Omental fat pad (tissue), 4 donors: ENCODE measurements at places on chromosomes 5 and 9. TPM values are rescaled to one million over a fixed set of nuclear protein-coding genes. Genes with fewer than 3 reads are reported as not detected.

THBS4 gene
- total RNA-seq = 9.7 TPM

DNA sequence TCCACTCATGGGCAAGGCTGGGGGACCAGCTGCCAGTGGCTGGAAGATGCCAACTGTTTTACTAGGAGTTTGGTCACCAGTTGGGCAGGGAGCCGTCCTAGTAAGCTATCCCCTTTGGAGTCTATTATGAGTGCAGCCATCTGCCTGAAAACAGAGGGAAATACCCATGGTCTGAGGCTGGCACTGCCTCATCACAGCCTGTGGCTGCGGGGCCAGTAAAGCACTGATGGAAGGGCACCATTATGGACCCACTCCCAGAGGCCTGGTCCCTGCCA, 187.2 kb upstream of the PANK3 start:
- no peak for DNase-seq

DNA sequence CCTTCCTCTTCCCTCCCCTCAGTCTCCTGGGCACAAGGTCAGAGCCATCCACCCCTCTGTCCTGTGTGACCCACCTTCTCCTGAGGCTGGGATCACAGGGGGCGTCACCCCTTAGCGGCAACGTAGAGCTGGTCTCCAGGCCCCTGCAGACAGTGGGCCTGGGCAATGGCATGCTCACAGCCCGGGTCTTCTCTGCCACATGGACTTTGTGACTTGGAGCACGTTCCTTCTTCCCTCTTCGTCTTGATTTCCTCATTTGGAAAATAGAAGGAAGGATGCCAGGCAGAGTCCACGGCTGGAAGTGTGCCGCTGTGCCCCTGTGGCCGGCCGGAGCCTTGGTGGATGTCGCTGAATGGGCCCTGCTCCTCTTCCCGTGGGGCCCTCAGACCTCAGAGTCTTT, 10.0 kb downstream of the RXRA start:
- no peak for DNase-seq

SMARCA2 gene
- 84.8 TPM for total RNA-seq

DNA sequence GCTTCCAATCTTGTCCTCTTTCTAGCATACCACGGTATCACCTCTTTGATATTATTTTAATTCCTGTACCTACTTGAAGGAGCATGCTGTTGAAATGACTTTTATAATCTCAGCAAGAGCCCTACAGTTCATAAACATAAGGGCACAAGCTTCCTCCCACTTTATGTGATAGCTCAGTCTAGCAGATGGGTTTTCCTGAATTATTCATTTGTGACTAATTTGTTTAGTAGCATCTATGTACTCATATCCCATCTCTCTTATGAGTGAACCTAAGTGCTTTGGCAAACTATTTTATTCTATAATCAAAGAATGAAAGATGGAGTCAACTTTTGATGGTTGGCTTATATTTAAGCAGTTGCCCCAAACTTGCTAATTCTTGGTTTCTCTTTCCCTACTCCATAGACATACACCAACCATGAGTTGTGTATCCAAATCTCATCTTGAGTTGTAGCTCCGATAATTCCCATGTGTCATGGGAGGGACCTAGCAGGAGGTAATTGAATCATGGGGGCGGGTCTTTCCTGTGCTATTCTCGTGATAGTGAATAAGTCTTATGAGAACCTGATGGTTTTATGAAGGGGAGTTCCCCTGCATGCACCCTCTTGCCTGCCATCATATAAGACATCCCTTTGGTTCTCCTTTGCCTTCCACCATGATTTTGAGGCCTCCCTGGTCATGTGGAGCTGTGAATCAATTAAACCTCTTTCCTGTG, 17.7 kb downstream of the TXNDC8 start:
- DNase-seq = no peak

GRCh38 chr5:89047571-89047970, 164.6 kb upstream of the MEF2C start:
- DNase-seq = no peak

- DNase-seq = no peak
Measured at GRCh38 chr9:85600675-85601263, 141.0 kb downstream of the AGTPBP1 start.

PCDHGB4 gene
- total RNA-seq = 6.2 TPM

IFNK gene
- not detected for total RNA-seq

DNA sequence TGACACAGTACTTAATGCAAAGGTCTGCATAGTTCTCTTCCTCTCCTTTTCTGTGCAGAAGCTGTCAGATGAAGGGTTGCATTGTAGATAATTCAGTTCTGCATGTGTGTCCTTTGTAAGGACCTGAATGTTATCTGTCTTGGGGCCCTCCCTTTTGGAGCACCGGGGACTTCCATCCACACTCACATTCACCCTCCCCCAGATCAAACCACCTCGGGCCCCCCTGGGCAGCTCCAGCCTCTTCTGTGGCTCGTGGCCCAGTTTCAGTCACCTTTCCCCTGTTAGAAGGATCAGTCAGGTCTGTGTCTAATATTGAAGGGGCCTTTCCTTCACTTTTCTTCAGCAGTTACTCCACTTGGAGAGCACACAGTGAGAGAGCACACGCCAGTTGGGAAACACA, 11.0 kb downstream of the DMRT1 start:
- no peak for DNase-seq

- DNase-seq = no peak
Measured at GRCh38 chr9:134662143-134662876, 20.7 kb downstream of the COL5A1 start.

DNA sequence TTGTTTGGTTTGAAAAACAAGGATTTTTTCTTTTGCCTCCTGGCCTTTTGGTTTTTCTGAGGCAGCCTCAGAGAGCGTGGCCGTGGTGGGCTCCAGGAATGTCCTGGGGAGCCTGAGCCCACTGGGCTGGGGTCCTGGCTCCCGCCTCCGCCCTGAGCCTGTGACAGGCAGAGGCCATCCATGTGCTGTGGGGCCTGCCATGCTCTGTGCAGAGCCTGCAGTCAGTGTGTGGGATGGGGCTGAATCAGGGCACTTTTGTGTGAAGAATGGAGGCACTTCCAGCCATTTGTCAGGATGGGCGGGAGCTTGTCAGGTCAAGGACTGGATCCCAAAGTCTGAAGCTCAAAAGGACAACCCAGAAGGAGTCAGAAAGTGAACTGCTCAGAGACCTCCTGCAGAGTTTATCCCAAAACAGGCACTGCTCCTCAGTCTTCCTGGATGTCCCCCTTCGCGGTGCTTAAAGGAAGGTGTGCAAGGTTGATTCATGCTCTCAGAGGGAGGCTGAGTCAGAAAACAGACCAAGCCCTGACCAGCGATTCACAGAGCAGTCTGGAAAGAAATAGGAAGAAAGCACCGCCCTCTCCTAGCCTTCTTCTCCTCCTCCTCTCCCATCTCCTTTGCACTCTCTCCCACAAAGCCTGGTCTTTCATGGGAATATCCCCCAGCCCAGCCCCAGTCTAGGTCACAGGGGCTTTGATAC, 53.2 kb downstream of the MVB12B start:
- no peak for DNase-seq

DNA sequence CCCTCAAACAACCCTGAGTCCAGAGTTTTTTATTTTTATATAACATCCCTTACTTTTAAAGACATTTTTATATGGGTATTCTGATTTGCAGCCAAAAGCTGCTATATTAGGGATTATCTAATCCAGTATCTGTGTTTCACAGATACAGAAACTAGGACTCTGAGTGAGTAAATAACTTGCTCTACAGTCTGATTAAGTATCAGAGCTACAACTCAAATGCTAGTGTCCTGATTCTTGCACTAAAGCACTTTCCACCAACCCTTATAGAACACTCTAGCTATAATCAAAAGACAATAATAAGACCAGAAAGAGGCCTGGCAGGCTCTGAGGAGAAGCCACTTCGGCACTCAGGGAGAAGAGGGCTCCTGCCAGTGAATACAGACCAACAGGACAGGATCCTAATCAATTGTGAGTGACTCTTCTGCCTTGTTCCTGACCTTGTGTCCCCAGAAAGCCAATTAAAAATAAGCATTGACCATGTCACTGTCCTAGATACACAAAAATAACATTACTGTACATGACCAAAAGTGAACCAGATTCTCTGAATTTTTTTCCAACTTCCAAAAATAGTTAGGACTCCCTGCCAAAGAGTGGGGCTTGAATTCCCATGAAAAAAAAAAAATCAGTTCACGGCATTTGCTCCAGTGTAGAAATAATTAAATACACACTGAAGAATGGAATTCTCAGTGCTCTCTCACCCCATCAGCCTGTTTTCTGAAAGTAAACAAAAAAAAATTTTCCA, 63.6 kb upstream of the MAP3K1 start:
- no peak for DNase-seq

FAM81B gene
- total RNA-seq = 8.8 TPM

DNA sequence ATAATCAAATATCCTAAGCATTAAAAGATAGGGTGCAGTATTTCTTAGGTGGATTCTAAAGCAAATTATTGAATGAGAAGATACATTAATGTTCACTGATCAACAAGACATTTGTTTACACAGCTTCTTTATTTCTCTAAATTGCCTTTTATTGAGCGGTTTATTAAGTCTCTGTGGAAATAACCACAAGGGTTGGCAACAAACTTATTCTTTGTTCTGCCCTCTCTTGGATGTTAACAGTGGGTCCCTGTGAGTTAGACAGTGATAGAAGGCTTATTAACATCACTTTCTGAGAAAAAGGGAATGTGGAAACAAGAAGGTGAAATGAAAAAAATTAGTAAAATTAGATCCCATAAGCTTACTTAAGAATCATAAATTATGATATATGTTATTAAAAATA, 82.7 kb upstream of the C6 start:
- no peak for DNase-seq

DNA sequence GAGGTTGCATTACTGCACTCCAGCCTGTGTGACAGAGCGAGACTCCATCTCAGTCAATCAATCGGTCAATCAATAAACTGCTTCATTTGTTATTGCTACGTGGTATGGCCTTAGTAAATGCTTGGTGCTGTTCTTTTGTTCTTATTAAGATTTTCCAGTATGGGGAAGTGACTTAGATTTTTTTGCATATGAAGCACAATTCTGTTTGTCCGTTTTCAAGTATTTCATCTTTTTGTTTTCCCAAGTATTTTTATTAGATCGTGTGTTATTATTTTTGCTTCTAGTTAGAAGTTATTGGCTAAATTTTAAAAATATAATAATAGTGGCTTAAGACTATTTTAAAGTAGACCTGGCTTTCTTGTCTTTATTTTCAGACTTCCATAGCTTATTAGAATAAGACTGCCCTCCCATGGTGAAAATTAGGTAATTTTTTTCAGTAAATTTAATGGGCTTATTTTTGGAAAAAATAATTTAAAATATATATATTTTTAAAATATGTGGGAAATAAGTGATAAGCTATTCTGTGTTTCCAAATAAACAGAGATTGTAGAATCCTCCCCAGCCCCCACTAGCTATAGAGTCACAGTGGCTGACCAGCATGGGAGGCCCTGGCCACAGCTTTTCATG, 14.7 kb upstream of the OMD start:
- no peak for DNase-seq

DNA sequence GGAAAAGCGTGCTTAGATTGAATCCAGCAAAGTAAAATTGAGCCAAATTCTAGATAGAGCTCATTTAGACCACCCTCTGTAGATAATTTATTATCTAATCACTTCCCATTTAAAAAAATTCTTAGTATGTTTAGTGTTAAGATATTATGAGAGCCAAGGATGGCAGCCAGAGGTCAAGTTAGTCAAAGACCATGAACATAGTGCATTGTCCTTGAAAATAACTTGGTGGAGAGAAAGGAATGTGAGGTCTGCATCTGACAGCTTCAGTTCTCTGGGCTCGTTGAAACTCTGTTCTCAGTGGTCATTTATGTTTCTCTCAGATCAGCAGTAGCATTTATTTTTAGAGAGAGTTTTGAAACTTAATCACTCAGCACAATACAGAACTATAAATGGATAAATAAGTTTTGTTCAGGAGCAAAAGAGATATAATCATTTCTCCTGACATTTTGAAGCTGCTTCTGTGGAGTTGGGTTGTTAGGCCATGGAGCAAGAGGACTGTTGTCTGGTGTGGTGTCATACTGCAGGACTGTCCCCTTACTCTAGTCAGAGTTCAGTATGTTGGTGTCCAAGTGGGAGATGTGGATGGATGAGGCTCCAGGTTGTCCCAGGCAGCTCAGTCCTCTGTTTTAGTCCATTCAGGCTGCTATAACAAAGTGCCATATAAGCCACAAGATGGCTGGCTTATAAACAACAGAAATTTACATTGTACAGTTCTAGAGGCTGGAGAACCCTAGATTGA, 337.7 kb downstream of the FBXL7 start:
- DNase-seq = no peak
